Cardiac muscle cell (in vitro differentiated cells and primary cell): ENCODE measurements at places on chromosomes 6 and 20. TPM values are rescaled to one million over a fixed set of nuclear protein-coding genes. Genes with fewer than 3 reads are reported as not detected.

The OPN5 gene
- total RNA-seq, result 0.14 TPM in 1 of 2 replicates, not detected in the other

The NRSN1 gene
- total RNA-seq, result not detected in 2 replicates

The COL19A1 gene
- total RNA-seq, result 0.11 and 0.27 TPM in 2 replicates

The RNF182 gene
- 0.78 and 1.3 TPM in 2 replicates for total RNA-seq

The FABP7 gene
- total RNA-seq, result 2.2 and 3.4 TPM in 2 replicates

The KIF25 gene
- total RNA-seq, result 1.6 TPM in 1 of 2 replicates, not detected in the other

The TNF gene
- total RNA-seq, result not detected in 2 replicates

The PLCB1 gene
- 9.0 and 17.6 TPM in 2 replicates for total RNA-seq

The TP53TG5 gene
- 0.32 and 0.39 TPM in 2 replicates for total RNA-seq

The ADGRB3 gene
- 0.81 and 1.4 TPM in 2 replicates for total RNA-seq

The PLTP gene
- total RNA-seq, result 71.7 and 90.9 TPM in 2 replicates

The TBC1D32 gene
- total RNA-seq, result 5.4 and 6.9 TPM in 2 replicates

The GHRH gene
- total RNA-seq, result 0.63 and 1.1 TPM in 2 replicates

The EPPIN gene
- total RNA-seq, result not detected in 2 replicates

The OOEP gene
- total RNA-seq, result not detected in 2 replicates

The TMEM170B gene
- total RNA-seq, result 2.6 and 3.0 TPM in 2 replicates

The CALHM4 gene
- total RNA-seq, result not detected in 2 replicates

The PRR18 gene
- 0.12 and 0.92 TPM in 2 replicates for total RNA-seq

The MUC22 gene
- not detected in 2 replicates for total RNA-seq

The BMP5 gene
- 112 and 123 TPM in 2 replicates for total RNA-seq

The ACTL10 gene
- 1.1 and 1.5 TPM in 2 replicates for total RNA-seq

The CTCFL gene
- total RNA-seq, result 0.09 TPM in 1 of 2 replicates, not detected in the other

The SRMS gene
- total RNA-seq, result not detected in 2 replicates

The BPIFB4 gene
- not detected in 2 replicates for total RNA-seq

The DACT2 gene
- total RNA-seq, result 0.49 and 0.71 TPM in 2 replicates

The MAN1A1 gene
- total RNA-seq, result 30.0 and 34.8 TPM in 2 replicates

The HLA-DQB1 gene
- 0.18 and 7.2 TPM in 2 replicates for total RNA-seq

The RGS17 gene
- 0.15 and 0.74 TPM in 2 replicates for total RNA-seq

The C6orf89 gene
- total RNA-seq, result 26.7 and 27.6 TPM in 2 replicates

The SLC24A3 gene
- total RNA-seq, result 1.7 and 1.8 TPM in 2 replicates

The LPA gene
- 0.15 TPM in 1 of 2 replicates, not detected in the other for total RNA-seq

The REM1 gene
- not detected in 2 replicates for total RNA-seq

The MYLIP gene
- total RNA-seq, result 30.1 and 35.6 TPM in 2 replicates

The GRM1 gene
- 0.42 and 0.54 TPM in 2 replicates for total RNA-seq

The ZNF133 gene
- total RNA-seq, result 27.9 and 34.4 TPM in 2 replicates

The ARMH2 gene
- not detected in 2 replicates for total RNA-seq

The DEFB132 gene
- total RNA-seq, result not detected in 2 replicates

The CFAP61 gene
- total RNA-seq, result not detected in 2 replicates

The TGM2 gene
- total RNA-seq, result 144 and 275 TPM in 2 replicates

The PRSS16 gene
- 4.4 and 9.9 TPM in 2 replicates for total RNA-seq

The TAAR1 gene
- not detected in 2 replicates for total RNA-seq

The PLN gene
- total RNA-seq, result 187 and 230 TPM in 2 replicates

The RTF2 gene
- total RNA-seq, result 58.0 and 58.2 TPM in 2 replicates

The PI3 gene
- not detected in 2 replicates for total RNA-seq

The MBOAT1 gene
- 9.1 and 15.5 TPM in 2 replicates for total RNA-seq

The GPSM3 gene
- total RNA-seq, result 16.7 and 18.0 TPM in 2 replicates

The PGC gene
- total RNA-seq, result not detected in 2 replicates

The BNIP5 gene
- total RNA-seq, result 0.12 TPM in 1 of 2 replicates, not detected in the other

The WFDC12 gene
- not detected in 2 replicates for total RNA-seq

The DOK5 gene
- total RNA-seq, result 1.0 and 1.4 TPM in 2 replicates

The MTG2 gene
- total RNA-seq, result 23.4 and 32.9 TPM in 2 replicates

The XKR7 gene
- total RNA-seq, result 0.03 and 0.04 TPM in 2 replicates

The EFCAB8 gene
- total RNA-seq, result not detected in 2 replicates

The HLA-DPB1 gene
- total RNA-seq, result 14.3 and 26.1 TPM in 2 replicates

The DZANK1 gene
- 2.1 and 2.5 TPM in 2 replicates for total RNA-seq

The CDH22 gene
- total RNA-seq, result not detected in 2 replicates

The HSF2 gene
- 36.1 and 72.3 TPM in 2 replicates for total RNA-seq

The LHFPL5 gene
- total RNA-seq, result not detected in 2 replicates

The PPIL6 gene
- 4.1 and 7.3 TPM in 2 replicates for total RNA-seq
